Cortex of kidney (tissue), 1 donor: ENCODE measurements at places on chromosomes 16 and 17.

GRCh38 chr16:70715860-70716357 lies 30.1 kb upstream of the MTSS2 start:
- no peak for DNase-seq

DNA sequence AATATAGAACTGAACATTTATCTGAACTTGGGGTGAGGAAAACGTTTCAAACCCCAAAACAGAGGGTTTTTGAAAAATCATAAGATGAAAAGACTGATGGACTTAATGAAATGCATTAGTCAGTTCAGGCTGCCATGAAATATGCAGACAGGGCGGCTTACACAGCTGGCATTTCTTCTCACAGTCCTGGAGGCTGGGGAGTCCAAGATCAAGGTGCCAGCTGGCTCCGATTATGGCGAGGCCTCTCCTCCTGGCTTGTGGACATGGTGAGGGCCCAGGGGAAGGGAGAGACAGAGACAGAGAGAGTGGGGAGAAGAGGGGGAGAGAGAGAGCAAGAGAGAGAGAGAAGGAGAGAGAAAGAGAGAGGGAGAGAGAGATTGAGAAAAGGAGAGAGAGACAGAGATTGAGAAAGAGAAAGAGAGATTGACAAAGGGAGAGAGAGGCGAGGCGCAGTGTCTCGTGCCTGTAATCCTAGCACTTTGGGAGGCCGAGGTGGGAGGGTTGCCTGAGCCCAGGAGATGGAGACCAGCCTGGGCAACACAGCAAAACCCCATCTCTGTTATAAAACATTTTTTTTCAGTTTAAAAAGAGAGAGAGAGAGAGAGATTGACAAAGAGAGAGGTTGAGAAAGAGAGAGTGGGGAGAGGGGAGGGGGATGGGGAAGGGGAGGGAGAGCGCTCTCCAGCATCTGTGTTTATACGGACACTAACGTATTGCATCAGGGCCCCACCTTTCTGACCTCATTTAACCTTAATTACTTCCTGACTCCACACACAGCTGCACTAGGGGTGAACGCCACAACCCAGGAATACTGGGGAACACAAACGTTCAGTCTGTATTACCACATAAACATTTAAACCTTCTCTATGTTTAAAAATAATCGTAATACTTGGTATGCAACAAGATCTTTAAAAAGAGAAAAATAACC lies 24.6 kb upstream of the RPH3AL start:
- no peak for DNase-seq

DNA sequence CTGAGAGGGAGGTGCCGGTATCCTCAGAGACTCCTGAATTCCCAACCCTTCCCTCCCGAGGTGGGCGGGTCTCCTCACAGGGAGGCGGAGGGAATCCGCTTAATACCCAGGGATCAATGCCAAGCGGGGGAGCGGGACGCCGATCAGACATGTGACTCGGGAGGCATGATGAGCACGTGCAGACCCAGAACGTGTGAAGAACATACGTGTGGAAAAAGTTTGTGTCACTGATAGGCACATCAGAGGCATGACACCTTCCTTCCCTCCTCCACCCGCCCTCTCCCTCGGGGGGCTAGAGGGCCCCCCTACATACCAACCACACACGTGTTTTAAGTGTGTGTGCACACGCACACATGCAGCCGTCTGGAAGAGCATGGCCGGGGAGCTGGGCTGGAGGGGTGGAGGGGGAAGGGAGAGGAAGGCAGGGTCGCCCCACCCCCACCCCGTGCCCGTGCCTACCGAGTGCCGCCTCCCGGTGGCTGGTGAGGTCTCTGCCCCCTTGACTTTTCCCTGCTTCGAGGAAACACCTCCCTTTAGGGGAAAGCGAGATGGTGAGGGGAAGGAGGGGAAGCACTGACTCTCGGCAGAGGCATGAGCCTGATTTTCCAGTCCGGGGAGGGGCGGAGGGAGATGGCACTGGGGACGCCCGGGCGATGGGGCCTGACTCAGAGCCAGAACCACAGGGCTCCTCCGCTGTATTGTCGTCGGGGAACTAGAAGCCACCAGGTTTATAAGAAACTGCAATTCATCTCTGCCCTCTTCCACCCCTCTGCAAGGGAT lies 12.1 kb upstream of the TBX21 start:
- no peak for DNase-seq

GRCh38 chr17:39651923-39652586 lies 13.1 kb upstream of the TCAP start:
- DNase-seq, result no peak

- no peak for DNase-seq
These were observed 148.1 kb downstream of the MRM1 start for GRCh38 chr17:36749493-36749892.

- DNase-seq, result no peak
These were observed 9.7 kb downstream of the GUCY2D start for GRCh38 chr17:8012045-8012580.

GRCh38 chr16:11329071-11329491 lies 16.2 kb upstream of the RMI2 start:
- DNase-seq, result no peak

DNA sequence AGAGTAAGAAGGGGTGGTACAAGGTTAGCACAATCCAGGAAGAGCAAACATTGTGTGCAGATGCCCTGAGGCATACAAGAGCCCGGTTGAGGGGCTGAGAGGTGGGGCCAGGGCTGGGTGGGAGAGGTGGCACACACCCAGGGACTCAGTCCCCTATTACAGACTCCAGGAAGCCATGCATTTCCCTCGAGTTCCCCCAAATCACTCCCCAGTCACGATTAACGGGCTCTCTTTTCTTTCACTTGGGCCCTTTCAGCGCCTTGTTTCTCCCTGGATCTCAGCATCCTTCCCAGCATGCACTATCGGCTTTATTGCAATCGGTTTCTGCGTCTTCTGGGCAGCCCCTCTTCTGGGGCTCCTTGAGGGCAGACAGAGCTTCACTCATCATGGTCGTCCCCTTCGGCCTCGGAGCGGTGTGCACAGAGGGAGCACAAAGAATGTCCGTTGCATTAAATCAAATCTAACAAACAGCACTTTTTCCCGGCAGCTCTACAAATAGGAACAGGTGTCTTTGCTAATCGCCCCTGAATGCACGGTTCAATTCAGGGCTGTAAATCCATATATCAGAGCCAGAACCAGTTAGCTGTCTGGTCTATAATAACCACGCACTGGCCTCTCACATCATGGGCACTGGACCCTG lies 184.6 kb upstream of the HSBP1 start:
- DNase-seq, result no peak

DNA sequence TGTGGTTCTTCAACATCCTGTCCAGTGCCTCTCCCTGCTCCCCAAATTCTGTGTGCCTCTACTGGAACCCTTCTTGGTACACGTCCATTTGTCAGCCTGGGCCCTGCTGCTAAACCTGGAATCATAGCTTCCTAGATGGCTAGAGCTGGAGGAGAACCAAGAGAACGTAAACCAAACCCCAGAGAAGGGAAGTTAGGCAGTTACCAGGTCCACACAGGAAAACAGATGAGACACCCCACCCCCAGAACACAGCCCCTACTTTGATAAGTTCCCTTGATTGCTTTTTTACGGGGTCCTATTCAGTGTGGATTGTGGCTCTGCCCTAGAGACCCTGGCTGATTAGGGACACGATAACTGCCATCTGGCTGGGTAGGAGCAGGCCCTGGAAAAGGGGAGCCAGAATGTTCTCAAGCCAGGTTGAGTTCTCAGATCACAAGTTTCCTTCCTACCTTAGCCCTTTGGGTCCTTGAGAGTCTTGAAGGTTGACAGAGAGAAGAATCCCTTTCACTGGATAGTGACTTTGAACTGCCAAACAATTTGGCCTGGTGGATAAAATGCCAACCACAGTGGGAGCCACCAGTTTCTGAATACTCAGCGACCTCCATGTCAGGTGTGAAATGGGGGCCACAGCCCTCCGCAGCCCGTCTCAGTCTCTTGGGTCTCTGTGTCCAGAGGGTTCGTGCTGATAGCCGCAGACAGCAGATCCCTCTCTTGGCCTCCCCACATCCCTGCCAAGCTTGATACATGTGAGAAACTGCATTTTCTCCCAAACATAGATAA lies 7.9 kb downstream of the TBX4 start:
- no peak for DNase-seq

DNA sequence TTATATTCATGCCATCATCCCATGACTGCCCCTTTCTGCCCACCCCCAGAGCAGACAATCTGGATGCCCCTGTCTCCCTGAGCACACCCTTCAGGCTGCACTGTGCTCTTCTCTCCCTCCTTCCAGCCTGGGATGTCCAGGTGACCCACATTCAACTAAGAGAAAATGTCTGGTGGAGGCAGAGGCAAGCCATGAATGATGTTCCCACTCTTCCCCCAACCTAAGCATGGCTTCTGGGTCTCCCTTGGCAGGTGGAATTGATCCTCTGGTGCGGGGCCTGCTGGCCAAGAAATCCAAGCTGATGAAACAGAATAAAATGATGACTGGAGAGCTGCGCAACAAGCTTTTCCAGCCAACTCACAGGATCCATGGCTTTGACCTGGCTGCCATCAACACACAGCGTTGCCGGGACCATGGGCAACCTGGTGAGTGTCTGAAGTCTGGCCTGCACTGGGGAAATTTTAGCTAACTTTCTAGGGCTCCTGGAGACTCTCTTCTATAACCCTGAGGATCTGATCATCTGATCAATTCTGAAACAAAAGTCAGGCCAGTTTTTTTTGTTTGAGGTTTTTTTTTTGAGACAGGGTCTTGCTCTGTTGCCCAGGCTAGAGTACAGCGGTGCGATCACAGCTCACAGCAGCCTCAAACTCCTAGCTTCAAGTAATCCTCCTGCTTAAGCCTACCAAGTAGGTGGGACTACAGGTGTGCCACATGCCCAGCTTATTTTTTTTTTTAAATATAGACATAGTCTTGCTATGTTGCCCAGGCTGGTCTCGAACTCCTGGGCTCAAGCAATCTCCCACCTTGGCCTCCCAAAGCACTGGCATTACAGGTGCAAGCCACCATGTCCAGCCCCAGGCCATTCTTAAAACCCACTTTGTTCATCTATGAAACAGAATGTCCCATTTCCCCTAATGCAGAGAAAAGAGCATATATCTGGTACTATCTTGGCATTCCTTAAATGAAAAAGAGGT lies 14.5 kb downstream of the MPO start:
- no peak for DNase-seq

DNA sequence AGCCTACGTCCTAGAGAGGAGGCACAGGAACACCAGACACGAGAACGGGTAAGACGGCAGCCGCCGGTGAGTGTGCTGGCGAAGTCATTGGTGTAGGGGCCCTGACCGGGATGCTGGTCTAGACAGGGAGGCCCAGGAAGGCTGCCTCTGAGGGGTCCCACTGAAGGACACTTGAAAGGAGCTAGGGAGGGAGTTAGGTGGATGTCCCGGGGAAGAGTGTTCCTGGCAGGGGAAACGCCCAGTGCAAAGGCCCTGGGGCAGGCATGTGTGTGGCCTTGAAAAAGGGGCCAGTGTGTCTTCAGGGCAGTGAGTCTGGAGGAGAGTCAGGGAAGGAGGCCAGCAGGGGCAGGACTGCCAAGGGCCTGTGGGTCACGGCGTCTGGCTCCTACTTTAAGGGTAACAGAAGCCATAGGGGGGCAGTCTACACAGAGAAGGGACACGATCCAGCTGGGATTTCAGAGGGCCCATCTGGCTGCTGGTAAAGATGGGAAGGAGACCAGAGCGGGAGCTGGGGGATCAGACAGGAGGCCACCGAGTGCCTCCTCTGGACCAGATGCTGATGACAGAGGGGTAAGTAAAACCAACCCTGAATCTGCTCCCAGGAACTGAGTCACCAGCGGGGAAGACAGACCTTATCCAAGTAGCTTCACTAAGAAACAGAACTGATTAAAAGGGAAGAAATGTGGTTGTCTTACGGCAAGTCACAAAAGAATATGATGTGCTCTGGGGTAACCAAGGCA lies 115.9 kb downstream of the LITAF start:
- DNase-seq, result no peak

- DNase-seq, result no peak
These were observed 101.0 kb upstream of the DNAH17 start for GRCh38 chr17:78678222-78678557.

- DNase-seq, result no peak
These were observed 7.7 kb downstream of the FOXL1 start for GRCh38 chr16:86585821-86586611.

GRCh38 chr16:54060599-54061421 lies 225.8 kb downstream of the IRX3 start:
- no peak for DNase-seq

- no peak for DNase-seq
These were observed 6.5 kb upstream of the QRICH2 start for GRCh38 chr17:76314392-76315227.

- DNase-seq, result no peak
These were observed 7.3 kb downstream of the CMTM4 start for GRCh38 chr16:66689282-66689681.

- no peak for DNase-seq
These were observed 39.1 kb downstream of the NDEL1 start for GRCh38 chr17:8474826-8475225.

- DNase-seq, result no peak
These were observed 1466.0 kb downstream of the CDH11 start for GRCh38 chr16:63655846-63656245.

GRCh38 chr16:51907680-51908079 lies 639.3 kb downstream of the TOX3 start:
- DNase-seq, result no peak

DNA sequence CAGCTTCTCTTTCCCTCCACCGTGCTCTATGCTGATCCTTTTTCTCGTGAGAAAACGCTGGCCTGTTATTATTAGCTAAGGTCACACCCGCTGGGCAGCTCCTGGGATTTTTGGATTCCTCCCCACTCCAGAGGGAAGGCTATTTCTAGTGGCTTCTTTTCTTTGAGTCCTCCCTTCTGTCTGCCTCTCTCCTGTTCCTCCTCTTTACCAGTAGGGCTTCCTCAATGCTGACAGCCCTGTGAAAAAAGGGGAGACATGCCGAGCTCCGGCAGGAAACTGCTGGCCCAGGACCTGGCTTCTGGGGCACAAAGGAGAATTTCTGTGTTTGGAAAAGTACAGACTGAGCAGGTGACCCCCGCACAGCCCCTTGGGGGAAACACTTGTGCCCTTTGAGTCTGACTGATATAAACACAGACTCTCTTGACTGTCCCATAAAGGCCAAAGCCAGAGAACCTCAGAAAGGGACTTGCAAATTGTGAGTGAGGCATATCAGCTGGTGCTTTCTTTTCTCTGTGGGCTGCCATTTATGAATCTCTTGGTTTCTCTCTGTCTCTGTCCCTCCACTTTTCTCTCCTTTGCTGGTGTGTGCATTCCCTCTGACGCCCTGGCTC lies 14.0 kb upstream of the RNF135 start:
- DNase-seq, result no peak
